H54 (cell line): ENCODE measurements at places on chromosomes 5 and 9.

- no peak for DNase-seq
Observed at GRCh38 chr5:86968301-86968753, 299.4 kb upstream of the RASA1 start.

DNA sequence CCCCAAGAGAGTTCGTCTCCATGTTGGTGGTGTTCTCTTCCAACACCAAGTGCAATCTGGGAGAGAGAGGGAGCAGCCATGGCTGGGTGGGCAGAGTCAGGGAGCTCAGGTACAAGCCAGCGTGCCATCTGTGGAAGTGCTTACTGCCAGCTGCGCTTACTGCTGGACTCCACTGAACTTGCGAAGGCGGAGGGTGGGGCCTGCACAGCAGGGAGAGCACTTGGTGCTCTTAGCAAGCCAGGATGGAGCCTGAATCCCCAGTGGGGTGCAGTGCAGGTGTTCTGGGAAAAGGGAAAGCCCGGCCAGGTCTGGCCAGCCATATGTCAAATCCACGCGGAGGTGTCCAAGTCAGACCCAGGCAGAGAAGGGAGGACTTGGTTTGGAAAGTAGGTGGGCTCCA is 142.0 kb downstream of the FANCC start:
- no peak for DNase-seq

GRCh38 chr9:135146766-135147473 is 59.5 kb downstream of the OLFM1 start:
- peak; percentile 72 for DNase-seq

DNA sequence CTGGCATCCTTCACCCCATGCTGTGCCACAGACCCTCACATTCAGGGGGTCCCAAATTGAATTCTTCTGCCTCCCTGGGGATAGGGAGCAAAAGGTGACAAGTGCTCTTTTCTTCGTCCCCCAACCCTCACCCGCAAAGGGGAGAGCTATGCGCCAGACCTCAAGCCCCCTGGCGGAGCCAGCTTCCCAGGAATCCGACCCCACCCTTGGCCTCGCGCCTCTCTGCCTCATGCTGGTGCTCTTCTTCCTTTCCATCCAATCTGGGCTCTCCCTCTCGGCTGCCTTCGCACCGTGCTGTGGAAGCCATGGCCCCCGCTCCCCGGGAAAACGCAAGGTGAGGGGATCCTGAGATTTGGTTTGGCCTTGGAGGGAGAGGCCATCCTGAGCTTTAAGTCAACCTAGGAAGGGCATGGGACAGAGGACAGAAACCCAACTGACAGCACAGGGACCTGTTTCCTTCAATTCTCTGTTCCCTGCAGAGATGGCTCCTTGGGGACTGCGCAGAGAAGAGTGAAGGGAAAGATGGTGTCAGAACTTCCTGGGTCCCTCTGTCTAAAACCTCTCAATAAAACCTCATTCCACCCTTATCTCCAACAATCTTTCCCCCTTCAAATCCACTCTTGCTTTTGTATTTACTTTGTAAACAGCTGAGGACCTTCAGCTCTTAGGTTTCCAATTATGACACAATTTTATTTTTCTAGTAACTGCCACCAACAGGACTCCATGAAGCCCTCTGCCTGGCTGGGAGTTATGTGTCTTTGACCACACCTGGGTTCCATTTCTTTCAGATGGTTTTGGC is 36.3 kb upstream of the CRB2 start:
- no peak for DNase-seq

DNA sequence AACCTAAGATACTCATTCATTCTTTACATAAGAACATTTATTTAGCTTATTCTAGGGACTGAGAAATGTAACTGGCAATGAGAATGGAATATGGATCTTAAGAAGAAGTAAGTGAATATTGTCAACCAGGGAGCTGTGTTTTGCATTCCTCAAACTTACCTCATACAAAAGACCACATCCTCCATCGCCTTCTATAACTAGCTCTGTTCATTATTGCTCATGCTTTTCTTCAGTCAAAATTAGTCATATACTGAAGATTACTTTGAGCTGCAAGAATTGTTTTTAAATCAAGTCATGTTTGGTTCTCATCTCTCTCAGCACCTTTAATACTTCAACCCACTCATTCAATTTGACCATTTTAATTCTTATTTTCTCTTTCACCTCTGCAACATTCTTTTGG is 140.3 kb upstream of the RASA1 start:
- DNase-seq = no peak

DNA sequence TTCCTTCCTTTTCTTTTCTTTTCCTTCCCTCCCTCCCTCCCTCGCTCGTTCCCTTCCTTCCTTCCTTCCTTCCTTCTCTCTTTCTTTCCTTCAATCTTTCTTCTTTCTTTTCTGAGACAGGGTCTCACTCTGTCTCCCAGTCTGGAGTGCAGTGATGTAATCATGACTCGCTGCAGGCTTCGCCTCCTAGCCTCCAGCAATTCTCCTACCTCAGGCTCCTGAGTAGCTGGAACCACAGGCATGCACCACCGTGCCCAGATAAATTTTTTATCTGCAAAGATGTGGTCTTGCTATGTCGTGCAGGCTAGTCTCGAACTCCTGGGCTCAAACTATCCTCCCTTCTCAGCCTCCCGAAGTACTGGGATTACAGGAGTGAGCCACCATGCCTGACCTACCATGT is 81.4 kb downstream of the SPATA31C2 start:
- no peak for DNase-seq

GRCh38 chr5:58804291-58804690 is 221.4 kb downstream of the RAB3C start:
- no peak for DNase-seq

GRCh38 chr5:53253421-53253871 is 143.9 kb upstream of the MOCS2 start:
- DNase-seq = no peak

DNA sequence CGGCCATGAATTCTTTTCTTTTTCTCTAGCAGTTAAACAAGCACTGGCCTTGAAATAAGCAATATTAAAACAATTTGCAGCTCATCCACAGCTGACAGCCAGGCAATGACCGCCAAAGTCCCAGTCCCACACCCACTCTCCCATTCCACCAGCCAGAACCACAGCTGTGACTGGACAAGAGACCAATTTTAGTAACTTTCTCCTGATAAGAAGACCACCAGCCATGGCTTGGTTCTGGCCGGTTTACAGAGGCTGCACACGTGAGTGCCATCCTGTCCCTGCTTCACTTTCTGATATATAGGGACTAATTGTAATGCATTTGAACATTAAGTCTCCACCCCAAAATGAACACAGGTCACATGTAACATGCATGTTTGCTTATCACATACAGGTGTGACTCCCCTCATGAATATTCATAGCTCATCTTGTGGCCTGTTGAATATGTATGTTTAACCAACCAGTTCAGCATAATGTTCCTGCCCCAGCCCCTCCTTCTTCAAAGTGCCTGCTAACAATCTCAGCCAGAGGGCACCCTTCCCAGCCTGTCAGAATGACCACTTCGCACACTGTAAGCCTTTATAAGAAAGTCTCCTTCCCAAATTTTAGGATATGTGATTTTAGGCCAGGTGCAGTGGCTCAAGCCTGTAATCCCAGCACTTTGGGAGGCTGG is 23.9 kb upstream of the FANCC start:
- DNase-seq = no peak

- DNase-seq = no peak
Observed at GRCh38 chr9:137306066-137306849, 4.2 kb upstream of the NRARP start.

DNA sequence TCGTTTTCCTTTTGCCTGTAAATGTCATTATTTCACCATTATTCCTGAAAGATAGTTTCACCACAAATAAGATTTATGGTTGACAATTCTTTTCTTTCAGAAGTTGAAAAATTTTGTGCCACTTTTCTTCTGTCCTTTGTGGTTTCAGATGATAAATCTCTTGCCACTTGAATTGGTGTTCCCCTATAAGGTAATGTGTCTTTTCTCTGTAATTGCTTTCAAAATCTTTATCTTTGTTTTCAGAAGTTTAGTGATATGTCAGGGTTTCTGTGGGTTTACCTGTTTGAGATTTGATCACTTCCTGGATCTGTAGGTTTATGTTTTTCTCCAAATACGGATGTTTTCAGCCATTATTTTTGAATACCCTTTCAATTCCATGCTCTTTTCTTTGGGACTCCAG is 14.6 kb downstream of the RASA1 start:
- no peak for DNase-seq

- no peak for DNase-seq
Observed at GRCh38 chr9:19512103-19512832, 103.5 kb downstream of the ACER2 start.
